Activated CD8-positive, alpha-beta memory T cell treated with anti-CD3 and anti-CD28 coated beads for 48 hours (primary cell): ENCODE measurements at places on chromosomes 1 and 21.

DNA sequence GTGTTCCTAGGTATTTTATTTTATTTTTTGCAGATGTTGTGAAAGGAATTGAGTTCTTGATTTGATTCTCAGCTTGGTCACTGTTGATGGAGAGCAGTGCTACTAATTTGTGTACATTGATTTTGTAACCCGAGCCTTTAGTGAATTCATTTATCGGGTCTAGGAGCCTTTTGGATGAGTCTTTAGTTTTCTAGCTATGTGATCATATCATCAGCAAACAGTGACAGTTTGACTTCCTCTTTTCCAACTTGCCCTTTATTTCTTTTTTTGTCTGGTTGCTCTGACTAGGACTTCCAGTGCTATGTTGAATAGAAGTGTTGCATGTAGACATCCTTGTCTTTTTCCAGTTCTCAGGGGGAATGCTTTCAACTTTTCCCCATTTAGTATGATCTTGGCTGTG is 138.9 kb downstream of the LHX8 start:
- DNase-seq, result no peak

- DNase-seq, result no peak
These were observed 35.8 kb downstream of the CDC42 start for GRCh38 chr1:22088331-22088730.

DNA sequence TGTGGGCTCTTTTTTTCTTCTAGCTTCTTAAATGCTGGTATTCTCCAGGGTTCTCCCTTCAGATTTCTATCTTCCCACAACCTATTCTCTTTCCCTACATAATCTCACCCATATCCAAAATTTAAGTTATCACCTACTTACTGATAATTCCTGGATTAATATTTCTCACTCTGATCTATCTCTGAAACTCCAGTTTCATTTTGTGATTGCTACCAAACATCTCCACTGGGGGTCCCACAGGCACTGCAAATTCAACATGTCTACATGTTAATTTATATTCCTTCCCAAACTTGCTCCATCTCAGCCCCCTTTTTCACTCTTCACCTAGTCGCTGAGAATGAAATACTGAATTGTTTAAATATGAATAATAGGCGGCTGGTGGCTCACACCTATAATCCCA is 9.9 kb upstream of the C1orf141 start:
- no peak for DNase-seq

DNA sequence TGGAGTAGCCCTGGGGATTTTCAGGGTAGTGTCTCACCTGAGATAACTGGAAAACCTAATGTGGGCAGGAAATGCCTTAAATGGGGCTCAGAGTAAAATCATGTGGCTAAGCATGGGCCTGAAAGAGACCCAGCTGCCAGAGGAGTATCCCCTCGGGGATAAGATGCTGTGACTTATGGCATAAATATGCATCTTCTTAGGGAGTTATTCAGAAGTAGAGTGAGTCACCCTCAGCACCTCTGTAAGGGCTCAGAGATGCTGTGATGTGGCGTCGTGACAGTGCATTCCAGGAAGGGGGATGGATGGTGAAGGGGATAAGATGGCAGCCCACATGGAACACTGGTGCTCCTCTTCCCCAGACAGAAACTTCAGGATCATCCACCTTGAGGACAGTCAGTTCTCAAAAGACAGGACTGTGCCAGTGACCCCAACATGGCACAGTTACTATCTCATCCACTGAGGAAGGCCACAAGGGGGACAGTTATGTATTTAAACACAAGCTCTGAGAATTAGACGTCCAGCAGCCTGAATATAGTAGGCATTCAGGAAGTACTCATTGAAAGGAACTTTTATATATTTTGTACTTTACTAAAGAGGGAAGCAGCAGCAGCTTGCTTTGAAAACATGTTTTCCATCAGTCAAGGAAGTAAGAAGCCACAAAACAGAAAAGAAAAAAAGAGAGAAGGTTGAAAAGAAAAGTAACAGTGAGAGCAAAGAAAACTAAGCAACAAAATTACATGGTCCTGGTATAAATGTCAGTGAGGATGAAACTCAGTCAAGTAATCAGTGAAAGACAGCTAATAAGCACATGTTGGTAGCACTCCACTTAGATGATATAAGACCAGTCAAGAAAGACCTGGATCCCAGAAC is 8.3 kb downstream of the IL24 start:
- no peak for DNase-seq

DNA sequence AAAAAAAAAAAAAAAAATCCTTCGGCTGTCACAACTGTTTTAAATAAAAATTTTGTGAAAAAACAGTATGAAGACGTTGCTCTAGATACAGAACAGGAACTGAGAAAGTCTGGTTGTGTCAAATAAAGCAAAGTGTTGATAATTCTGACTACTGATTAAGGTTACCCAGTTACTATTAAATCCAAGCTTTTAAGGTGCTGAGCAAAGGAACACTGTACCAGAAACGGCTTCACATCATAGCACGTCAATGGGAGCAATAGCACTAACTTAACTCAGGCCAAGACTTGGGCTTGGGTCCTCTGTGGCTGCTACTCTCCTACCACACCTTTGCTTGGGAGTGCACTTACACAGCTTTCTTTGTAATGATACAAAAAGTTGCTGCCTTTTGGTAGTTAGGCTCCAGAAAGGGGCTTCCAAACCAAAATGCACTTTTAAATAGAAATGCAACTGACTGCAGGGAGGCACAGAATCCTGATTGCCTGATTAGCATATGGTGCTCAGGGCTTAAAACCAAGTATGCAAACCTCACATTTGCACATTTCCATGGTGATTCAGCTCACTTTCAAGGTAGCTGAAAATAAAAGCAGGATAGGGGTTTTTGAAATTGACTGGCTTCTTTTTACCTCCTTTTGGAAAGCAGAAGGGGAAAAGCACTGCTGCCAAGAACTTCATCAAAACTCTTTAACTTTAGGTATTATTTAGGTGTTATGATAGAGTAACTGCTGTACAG is 6.3 kb downstream of the MCL1 start:
- DNase-seq, result no peak

DNA sequence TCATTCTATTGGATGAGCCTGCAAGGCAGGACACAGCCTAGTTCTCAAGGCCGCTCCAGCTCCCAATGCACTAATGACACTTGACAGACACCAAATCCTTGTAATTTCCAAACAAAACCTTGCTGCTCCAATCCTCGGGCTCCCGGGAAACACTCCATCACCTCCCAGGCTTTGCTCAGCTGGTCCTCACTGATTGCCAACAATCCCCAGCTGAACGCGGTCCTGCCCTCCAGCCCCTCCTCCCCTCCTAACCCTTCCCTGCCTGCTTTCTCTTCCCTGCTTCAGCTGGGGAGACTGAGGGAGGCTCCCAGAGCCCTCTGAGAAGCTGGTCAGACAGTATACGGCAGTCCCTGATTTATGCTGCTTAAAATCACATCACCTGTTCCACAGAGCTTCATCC is 114.4 kb upstream of the TNR start:
- no peak for DNase-seq

DNA sequence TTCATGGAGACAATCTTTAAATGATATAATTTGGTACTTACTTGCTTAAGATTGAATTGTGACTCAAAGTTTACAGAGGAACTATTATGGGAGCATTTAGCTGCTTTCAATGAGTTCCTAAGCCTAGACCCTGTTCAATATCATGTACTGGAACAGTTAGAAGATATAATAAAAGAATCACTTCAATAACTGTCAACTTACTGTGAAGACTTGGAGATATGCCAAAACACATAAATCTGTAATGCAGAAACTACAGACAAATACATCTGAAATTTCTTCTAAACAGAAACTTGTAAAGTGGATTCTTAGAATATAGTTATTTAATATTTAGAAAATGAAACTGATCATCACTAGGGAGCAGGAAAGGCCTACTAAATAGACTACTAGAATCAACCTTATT is 259.3 kb downstream of the HLX start:
- no peak for DNase-seq

DNA sequence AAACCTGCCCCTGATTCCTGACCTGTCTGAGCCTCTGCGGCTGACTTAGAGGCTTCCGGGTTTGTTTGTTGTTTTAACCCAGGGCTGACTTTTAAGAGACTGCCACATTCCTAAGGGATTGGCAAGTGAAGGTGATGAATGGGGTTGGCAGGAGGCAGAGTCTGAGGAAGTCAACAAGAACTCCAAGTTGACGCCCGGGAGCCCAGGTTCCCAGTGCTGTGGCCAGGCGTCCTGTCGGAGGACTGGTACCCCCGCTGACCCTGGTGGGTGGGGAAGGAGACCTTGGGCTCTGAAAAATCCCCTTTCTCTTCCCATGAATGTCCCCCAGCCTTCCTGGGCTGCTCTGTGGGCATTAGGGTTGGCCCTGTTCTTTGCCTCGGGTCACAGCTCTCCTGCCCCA is 19.7 kb upstream of the EPS8L3 start:
- DNase-seq, result no peak

GRCh38 chr21:14964621-14965020 is 100.2 kb downstream of the NRIP1 start:
- no peak for DNase-seq

DNA sequence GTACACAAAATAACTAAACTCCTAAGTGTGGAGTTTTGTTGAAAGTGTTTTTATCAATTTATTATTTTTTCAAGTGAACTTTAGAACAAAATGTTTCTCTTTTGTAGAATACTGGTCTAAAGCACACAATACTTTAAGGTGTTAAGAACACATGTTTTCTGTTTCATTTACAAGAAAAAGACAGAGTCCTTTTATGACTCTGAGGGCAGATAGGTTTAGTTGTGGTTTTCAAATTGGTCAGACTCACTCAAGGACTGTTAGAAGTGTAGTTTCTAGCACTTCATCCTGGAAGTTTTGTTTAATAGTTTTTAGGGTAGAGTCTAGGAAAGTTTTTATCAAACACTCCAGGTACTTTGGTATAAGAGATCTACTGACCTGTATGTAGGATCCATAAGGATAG is 376.5 kb downstream of the LRRIQ3 start:
- no peak for DNase-seq

GRCh38 chr1:209780268-209780667 is 4.1 kb downstream of the C1orf74 start:
- no peak for DNase-seq

- no peak for DNase-seq
These were observed 188.9 kb upstream of the PLXNA2 start for GRCh38 chr1:208433086-208433485.

GRCh38 chr1:87636198-87636892 is 307.7 kb downstream of the LMO4 start:
- no peak for DNase-seq

- DNase-seq, result no peak
These were observed 7.0 kb downstream of the AHDC1 start for GRCh38 chr1:27596986-27597385.

DNA sequence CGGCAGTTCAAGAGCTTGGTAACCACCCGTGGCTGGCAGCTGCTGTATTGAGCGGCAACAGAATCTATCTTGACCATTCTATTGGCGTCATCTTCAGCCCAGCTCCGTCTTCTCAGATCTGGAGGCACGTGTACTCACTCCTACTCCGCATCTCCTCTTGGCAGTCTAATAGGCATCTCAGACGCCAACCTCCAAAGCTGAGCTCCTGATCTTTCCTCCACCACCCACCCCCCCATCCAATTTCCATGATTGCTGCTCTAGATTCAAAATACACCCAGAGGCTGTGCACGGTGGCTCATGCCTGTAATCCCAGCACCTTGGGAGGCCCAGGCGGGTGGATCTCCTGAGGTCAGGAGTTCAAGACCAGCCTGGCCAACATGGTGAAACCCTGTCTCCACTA is 84.6 kb upstream of the CASZ1 start:
- DNase-seq, result no peak

- DNase-seq, result no peak
These were observed 9.8 kb upstream of the MYSM1 start for GRCh38 chr1:58709540-58710175.

- DNase-seq, result no peak
These were observed 15.3 kb downstream of the CLCC1 start for GRCh38 chr1:108947871-108948525.

- DNase-seq, result no peak
These were observed 69.1 kb upstream of the JUN start for GRCh38 chr1:58852731-58853485.

DNA sequence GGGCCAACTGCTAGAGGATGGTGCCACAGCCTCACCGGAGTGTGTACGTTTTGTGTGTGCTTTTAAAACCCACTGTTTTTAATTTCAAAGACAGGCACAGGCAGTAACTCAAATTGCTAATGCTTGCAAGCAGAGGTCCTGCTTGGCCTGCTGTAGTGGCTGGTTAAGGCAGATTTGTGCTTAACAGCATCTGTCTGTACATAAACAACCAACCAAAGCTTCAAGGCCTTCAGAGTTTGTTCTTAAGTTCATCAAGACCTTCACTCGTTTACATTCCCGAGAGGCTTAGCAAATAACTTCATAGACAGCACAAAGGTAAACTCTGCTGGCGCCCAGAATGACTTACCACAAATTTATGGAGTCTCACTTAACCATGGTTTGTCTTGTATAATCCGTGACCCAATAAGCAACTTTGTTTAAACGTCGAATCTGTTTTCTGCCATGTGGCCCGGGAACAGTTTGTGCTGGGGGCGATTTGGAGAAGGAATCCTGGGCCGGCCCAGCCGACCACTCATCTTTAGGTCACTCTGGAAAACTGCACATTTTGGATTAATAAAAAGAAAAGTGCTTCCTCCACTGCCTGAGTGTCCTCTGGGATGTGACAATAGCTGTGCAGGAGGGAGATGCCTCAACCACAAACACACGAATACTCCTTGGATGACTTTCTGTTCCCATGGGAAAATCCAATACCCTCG is 58.1 kb downstream of the CAPZB start:
- DNase-seq, result no peak

DNA sequence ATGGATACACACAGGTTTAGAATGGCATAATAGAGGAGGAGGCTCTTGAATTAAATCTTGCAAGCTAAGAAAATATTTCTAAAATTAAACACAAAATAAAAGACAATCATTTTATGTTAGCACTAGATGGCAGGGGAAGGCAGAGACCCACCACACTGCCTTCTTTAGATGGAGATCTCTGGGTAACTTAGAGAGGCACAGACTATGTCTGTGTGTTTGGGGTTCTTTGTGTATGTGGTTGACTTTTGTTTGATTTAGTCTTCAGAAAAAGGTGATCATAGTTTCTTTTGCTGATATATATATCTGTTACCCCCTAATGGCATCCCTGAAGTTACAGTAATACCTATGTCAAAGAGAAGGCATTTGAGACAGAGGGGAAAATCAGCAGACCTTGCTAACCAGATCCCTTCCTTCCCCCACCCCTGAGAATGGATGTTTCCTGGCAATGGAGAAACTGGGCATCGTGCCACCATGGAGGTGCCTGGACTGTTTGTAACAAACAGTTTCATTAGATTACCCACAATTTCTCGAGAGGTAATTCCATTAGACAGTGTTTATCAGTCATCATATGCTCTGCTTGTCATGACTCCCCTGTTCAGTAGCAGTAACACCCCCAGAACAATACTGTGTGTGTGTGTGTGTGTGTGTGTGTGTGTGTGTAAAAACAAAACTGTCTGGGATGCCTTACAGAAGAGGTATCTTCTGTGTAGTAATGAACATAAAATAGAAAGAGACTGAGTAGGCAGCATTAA is 228.3 kb upstream of the DEPDC1 start:
- no peak for DNase-seq
